ENCODE measurements at places on chromosomes 11 and 22. TPM values are rescaled to one million over a fixed set of nuclear protein-coding genes. Genes with fewer than 3 reads are reported as not detected.

DNA sequence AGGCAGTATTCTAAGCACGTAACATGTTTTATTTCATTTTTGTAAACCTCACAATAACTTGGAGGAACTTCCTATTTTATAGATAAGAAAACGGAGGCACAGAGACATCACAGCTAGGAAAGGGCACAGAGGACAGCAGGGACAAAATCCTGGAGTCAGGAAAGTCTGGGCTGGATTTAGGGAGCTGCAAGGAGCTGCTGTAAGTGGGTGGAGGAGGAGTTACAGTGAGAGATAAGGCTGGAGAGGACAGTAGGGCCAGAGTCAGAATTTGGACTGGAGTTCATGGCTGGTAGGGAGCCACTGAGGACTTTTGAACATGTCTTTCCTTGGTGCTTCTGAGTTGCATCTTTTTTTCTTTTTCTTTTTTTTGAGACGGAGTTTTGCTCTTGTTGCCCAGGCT, 32.2 kb upstream of the PTPRJ start:
- no peak for DNase-seq

DNA sequence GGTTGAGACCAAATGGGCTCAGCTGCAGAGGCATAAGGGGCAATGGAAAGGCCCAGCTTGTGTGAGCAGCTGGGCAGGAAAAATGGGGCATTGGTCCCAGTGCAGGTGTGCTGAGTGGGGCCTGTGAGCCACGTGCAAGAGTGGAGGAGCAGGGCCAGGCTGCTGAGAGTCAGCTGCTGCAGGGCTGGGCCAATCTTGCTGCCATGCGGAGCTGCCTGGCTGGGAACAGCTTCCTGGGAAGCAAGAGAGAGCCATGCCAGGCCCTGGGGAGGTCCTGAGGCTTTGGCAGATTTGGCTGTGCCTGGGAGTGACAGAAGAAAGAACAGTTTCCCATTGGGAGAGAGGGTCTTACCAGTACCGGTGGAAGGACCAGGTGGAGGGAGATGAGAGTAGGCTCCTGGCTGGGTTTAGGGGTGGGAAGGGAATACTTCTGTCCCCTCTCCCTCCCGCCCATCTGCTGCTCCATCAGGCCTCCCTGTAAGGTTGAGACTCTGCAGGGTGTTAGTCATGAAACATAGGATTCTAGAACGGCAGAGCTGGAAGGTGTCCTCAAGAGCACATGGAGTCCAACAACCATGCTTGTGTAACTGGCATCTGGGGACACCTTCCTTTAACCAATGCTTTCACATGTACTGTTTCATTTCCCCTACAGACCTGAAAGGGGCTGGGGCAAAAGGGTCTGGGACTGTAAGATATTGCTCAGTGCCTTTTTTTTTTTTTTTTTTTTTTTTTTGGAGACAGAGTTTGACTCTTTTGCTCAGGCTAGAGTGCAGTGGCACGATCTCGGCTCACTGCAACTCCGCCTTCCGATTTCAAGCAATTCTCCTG, 10.4 kb downstream of the SEPTIN3 start:
- DNase-seq, result no peak

- DNase-seq, result no peak
Measured at GRCh38 chr11:120529911-120530310, 18.4 kb downstream of the GRIK4 start.

DNA sequence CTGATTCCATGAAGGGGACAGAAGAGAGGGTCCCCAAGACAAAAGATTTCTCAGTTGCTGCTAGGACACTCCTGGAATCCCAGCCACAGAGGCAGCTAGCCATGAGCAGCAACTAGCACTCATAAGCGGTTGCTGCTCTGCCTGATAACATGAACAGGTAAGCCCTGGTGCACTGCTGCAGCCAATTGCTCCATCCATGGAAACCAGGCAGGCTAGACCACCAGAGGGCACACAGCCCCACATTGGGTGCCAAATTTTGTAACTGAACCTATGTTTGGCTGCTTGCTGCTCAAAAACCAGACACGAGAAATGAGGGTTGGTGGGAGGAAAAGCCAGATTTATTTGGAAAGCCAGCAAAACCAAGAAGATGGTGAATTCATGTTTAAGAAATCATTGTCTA, 21.9 kb upstream of the QSER1 start:
- no peak for DNase-seq

SLC35F2 gene
- total RNA-seq, result 20.3 TPM

DNA sequence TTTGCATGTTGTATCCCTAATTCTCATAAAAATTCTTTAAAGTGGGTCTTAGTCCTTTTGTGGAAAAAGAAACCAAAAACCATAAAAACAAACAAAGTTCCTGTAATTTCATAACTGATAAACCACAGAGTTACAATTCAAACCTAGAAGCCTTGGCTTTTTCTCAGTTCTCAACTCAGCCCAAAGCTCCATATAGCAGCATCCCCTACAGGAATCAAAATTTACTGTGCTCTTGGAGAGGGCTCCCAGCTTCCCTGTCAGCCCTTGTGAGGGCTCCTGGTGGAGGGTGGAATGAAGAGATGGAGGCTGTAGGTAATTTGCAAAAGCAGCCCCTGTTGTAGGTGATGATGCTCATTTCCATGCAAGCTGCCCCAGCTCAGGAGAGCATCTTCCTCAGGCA, 506.1 kb upstream of the KIRREL3 start:
- no peak for DNase-seq

- no peak for DNase-seq
Measured at GRCh38 chr11:126488591-126489370, 133.3 kb downstream of the ST3GAL4 start.

MS4A2 gene
- total RNA-seq, result not detected

DNA sequence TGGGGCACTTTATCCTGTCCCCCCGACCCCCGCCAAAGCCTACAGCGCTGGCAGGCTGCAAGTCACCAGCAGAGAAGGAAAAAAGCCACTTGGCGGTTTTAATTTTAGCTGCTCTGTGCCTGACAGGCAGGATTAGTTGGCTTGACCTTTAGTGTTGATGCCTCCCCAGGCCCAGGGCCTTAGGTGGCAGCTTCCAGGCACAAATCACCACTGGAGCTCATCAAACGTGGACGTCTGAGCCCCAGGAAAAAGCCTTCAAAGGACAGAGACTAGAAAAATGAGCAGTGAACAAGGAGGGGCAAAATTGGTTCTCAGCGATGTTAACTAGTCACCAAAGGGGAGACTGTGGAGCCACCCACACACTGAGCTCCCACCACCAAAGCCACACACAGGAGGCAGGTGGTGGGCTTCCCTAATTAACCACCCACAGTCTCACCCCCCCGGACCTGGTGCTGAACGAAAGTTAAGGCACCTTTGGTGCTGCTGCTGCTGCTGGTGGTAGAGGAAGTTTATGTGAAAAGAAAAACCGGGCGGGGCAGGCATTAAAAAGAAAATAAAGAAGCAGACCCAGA, 4.4 kb upstream of the PYGM start:
- no peak for DNase-seq

GGTLC3 gene
- not detected for total RNA-seq

RAB6A gene
- 74.3 TPM for total RNA-seq

KRTAP5-11 gene
- total RNA-seq, result not detected

DNA sequence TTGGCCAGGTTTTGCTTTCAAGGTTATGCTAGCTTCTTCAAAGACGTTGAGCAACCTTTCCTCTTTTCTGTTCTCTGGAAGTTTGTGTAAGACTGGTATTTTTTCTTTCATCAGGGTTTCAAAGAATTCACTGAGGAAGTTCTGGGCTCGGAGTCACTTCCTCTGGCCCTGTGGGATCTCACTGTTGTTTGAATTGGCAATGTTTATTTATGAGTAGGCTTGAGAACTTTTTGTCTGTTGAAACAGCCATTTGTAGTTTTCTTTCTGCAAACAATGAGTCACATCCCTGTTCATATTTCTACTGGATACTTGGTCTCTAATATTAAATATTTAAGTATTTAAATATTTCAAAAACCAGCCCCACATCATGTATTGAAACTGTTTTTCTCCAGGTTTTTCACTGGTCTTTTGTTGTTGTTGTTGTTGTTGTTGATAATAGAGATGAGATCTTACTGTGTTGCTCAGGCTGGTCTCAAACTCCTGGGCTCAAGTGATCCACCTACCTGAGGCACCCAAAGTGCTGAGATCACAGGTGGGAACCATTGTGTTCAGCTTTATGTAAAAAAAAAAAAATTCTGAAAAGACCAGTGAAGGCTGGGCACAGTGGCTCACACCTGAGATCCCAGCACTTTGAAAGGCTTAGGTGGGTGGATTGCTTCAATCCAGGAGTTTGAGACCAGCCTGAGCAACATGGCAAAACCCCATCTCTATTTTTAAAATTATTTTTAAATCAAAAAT, 26.9 kb downstream of the SUSD2 start:
- peak; percentile 92 for DNase-seq

SPA17 gene
- 12.7 TPM for total RNA-seq

Data from HepG2 (cell line).